Naive thymus-derived CD4-positive, alpha-beta T cell (primary cell): ENCODE measurements at places on chromosomes 4 and X.

- no peak for DNase-seq
These were observed 265.9 kb downstream of the CBLL2 start for GRCh38 chrX:22538580-22538979.

DNA sequence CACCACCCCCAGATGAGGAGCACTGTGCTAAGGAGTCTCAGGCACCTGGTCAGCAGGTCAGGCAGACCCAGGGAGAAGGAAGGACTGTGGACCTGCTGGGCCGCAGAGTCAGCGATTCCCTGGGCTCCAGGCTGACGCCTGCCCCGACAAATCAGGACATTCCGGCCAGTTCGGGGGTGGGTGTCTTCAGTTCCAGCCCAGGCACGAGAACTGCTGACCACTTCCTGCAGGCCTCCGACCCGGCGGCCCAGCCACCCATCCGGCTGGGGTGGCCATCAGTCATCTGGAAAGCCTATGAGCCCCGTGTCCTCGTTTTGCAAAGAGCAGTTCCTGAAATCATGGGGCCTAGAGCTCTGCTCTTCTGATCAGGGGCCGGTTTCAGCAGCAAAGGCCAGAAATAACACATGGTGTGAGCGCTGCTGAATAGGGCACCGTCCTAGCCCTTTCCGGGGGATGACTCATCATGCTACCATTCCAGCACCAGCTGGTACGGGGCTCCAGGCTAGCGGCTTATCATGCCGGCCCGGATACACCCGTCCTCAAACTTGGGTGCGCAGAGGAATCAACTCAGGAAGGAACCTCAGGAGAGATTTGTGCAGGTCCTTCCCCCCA, 7.8 kb upstream of the SH3TC1 start:
- no peak for DNase-seq

DNA sequence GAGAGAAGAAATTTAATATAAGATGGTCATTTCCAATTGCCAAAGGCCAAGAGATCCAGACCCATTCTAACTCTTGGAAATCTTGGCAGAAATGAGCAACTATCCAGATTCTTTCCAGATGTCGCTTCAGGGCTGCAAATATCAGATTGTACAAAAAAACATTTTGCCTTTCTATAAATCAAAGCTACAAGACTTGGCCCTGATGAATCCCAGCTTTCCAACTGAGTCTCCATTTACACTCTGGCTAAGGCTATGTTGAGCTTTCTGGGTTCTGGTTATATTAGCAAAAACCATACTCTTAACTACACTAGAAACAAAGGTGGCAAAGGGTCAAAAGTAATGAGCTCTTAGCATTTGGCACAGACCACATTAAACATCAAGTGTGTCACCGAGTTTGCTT, 345.8 kb downstream of the OPHN1 start:
- no peak for DNase-seq

GRCh38 chr4:165541851-165542459, 163.1 kb downstream of the CPE start:
- DNase-seq = peak; percentile 53

GRCh38 chr4:183468210-183469095, 24.0 kb downstream of the CDKN2AIP start:
- no peak for DNase-seq

GRCh38 chr4:103773691-103774231, 54.0 kb upstream of the TACR3 start:
- DNase-seq = no peak

DNA sequence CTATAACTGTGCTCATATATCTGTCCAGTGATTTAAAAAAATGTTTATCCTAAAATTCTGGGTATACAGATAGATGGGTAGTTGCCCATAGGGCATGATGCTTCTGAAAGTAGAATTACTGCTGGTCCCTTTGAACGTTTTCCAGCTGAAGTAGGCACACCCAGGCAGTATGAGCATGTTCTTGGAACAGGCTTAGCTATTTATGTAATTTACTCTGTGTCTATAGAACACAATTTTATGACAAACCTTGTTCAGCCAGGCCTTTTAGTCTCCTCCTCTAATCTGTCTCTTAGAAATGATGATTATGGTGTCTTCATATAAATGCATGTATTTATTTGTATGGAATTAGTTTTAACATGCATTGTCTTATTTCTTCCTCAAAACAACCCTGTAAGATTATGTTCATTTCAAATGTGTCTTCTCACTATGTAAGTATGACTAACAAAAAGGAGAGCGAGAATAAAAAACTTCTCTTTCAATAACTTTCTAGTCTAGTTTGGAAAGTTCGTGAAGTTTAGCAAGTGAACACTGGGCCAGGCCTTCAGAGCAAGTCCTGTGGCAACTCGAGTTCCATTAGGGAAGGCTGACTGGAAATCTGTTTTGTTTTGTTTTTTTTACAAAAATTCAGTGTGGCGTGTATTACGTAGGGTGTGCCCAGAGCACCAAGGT, 142.0 kb downstream of the AFF1 start:
- DNase-seq = no peak

DNA sequence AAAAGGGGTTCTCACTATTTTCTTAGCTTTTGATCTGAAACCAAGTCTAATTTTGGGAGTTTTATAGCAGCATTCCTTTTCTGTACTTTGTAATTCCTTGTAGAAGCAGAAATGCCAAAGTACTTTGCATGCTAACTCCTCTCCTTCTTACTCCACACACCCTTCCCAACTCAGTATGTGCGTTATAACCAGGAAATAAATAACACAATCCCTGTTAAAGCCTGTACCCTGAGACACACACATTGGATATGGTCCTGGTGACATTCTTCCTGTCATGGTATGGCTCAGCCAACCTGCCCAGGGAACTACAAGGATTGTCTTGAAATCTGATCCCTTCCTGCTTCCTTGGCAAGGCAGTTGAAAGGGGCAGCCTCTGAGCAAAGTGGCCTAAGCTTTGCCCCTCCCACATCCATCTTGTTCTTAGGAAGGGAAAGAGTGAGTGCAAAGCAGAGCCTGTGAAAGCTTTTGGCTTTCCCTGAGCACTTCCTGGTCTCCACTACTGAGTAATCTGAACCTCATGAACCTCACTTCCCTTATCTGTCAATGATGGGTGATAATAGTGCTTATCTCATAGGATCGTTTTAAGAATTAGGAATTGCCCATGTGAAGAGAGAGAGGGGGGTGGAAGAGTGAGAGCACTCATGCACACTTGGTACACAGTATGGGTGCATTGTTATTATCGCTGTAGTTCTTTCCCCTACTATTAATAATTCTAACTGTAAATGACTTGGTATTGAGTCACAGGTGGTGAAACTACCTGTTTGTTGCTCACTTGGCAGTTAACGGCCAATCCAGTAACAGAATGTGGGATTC, 109.3 kb downstream of the AFF2 start:
- DNase-seq = no peak

GRCh38 chr4:110998320-110998719, 375.4 kb upstream of the PITX2 start:
- no peak for DNase-seq

GRCh38 chrX:155779831-155780230, 101.3 kb upstream of the VAMP7 start:
- DNase-seq = no peak

GRCh38 chr4:123349421-123350190, 47.0 kb upstream of the SPRY1 start:
- DNase-seq = no peak

DNA sequence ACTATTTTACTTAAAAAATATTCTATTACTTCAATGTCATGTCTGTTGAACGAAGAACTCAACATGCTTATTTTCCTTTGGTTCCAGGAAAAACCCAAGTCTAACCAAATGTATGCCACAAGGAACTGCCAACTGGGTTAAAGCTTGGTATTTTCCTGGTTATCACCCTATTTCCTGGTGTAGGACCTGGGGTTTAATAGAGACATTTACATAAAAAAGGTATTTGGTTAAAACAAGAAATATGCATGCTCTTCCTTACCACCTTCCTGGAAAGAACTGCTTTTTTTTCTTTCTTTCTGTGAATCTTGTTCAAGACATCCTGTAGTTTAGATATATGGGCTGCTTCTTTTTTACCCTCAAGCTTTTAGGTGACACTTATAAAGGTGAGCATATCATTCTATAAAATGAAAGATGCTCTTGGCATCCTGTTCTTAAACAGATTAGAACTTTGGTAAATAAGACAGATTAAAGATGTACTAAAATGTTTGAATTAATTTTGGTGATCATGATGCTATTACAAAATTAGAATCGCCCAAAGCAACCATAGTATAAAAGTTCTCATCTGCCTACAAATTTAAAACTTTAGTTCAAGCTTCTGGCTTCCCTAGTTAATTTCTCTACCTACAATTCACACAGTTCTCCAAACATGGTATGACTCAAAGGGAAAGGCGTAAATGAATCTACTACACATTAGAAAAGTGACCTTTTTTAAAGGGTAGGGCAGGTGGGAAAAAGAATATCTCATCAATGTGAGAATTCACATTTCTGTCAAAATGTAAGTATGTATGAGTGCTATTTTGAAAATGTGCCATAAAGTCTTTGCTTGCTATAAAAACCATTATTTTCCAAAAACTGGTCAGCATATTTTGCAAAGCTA, 103.5 kb downstream of the CNOT6L start:
- no peak for DNase-seq

GRCh38 chr4:30821859-30822612, 101.9 kb downstream of the PCDH7 start:
- no peak for DNase-seq

DNA sequence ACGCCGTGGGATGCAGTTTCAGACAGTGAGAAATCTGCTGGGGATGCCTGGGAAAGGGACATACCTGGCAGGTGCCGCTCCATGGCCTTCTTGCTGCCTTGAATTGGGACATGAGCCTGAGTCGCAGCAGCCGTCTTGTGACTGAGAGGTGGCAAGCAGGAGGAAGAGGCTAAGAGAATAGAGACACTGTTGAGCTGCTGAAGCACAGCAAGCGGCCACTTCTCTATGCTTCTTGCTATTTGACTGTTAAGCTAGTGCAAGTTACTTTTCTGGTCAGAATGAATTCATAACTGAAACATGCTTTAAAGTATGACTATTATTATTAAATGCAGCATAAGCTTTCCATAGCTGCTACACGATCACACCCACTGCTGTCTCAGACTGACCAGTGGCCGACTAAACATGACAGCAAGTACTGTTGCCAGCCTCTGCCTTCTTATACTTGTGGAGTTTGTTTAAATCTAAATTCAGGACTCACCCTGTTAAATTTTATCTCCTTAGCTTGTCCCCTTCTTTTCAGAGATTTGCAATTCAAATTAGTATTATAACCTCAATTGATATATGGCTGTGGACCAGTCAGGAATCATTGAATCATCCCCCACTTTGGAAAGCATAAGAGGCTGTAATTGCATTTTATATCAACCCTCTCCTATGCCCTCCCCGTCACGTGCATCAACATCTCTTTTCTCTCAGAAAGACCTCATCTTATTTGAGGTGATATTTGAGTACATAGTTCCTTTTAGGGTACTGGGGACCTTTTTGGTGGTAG, 24.8 kb upstream of the ACSL1 start:
- DNase-seq = no peak

DNA sequence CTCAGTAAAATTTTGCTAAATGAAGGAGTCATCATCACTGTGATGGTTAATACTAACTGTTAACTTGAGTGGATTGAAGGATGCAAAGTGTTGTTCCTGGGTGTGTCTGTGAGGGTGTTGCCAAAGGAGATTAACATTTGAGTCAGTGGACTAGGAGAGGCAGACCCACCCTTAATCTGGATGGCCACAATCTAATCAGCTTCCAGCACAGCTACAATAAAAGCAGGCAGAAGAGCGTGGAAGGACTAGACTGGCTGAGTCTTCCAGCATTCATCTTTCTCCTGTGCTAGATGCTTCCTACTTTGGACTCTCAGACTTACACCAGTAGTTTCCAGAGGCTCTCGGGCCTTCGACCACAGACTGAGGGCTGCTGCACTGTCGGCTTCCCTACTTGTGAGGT, 21.3 kb upstream of the WDR44 start:
- no peak for DNase-seq

DNA sequence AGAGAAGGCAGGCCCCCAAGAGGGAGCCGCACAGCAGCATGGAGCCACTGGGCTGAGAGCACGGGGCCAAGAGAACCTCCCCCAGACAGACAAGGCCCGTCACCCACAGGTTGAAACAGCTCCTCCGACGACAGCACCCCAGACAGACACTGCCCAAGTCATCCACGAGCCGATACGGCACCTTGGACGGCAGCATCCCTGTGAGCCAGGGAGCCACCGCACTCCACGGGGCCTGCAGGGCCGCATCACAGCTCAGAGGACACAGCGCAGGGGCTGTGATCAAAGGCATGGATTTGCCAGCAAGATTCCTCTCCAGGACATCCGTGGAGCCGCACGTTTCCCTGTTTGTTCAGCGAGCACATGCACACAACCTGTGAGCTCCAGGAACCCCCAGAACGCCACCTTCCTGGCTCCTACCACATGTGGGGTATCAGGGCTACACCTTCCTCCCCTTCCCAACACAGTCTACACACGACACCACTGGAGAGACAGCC, 3.9 kb downstream of the CTBP1 start:
- DNase-seq = peak; percentile 3

- no peak for DNase-seq
These were observed 816.1 kb upstream of the TENM3 start for GRCh38 chr4:181427076-181427475.

- DNase-seq = no peak
These were observed 252.0 kb downstream of the FBXW7 start for GRCh38 chr4:152283801-152284470.

GRCh38 chr4:56689201-56689969, 8.3 kb upstream of the HOPX start:
- DNase-seq = no peak

GRCh38 chr4:7766086-7766485, 173.6 kb downstream of the AFAP1 start:
- no peak for DNase-seq

DNA sequence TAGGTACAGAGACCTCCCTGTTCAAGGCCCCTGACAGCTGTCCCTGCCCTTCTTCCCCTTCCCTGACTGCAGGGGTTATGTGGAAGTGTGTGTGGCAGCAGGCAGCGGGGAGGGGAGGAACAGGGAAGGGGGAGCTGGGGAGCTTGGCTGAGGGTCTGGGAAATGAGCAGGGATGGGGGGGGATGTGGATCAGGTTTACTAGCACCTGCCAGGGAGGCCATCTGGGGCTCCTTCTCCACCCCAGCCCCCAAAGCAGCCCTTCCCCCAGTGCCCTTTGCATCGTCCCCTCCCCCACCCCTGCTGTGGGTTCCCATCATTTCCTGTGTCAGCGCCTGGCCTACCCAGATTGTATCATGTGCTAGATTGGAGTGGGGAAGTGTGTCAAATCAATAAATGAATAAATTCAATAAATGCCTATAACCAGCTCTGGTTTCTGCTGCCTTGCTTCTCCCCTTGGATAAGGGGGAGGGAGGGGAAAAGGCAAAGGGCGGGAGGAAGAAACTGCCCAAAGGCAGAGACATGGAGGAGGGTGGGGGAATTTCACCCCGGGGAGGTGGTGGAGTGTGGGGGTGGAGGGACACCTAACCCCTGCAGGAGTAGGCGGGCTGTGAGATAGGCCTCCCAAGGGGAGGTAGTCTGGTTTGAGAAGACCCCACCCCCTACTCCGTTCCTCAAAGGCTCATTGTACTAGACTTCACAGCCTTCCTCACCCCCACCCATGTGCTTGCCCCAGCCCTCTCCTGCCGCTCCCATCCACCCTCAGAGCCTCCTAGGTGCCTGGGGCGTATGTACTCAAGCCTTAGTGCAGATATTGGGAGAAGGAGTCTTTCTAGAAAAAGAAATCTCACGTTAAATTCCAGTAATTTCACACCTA, 3.2 kb downstream of the CXorf65 start:
- DNase-seq = peak; percentile 58

GRCh38 chr4:163393471-163393870, 49.8 kb downstream of the NPY5R start:
- no peak for DNase-seq

GRCh38 chr4:185881430-185881829, 69.4 kb upstream of the SORBS2 start:
- no peak for DNase-seq

- no peak for DNase-seq
These were observed 489.9 kb downstream of the INPP4B start for GRCh38 chr4:142356118-142356759.
